ENCODE measurements at places on chromosomes 4 and X. TPM values are rescaled to one million over a fixed set of nuclear protein-coding genes. Genes with fewer than 3 reads are reported as not detected.

The SMIM43 gene
- not detected for total RNA-seq

DNA sequence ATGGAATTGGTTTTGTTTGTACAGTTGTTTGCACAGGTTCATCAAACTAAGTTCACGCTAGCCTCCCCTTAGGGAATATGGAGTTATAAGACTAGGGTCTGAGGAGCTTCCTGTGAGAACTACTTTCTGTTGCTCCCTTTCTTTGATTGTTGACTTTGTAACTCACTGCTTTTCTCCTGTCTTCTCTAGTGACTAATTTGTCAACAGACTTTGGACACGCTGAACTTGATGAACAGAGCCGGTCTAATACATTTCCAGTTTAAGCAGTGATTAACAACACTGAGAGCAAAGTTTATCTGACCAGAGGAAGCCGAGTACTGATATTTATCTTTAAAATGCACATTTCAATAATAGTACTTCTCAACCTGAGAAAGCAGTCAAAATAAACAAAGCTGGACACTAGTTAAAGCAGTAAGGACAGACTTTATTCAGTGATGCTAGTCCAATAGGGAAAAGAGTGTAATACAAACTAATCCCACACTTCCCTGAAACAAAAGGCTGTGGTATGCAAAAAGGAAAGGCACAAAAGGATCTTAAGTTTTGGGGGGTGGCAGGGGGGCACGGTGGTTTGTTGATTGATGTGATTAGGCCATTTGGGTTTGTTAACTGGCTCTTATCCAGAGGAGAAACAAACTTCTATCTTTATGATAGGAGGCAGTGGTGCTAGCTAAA is 2.7 kb upstream of the NUDT9 start:
- no peak overlapping the region for H3K4me3 ChIP-seq
- no peak overlapping the region for H3K27ac ChIP-seq
- no peaks in the 10 kb centered on the region for H3K27me3 ChIP-seq
- peaks cover 14% of the 10 kb centered on the region for H3K4me1 ChIP-seq
- DNase-seq, result no peak

DNA sequence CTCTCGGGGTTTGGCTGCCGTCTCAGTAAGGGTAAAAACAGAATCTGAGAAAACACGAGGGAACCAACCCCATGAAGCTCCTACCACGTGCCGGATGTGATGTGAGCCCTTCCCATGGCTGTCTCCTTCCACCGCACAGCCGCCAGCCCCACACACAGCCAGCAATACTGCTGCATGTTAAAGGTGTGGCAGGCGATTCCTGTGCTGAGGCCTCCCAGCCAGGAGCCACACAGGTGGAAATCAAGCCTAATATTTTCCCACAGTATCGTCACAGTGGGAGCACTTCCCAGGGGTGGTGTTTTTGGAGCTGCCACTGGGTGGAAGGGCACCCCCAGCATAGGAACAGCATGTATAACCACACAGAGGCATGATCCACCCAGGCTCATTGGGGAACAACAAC is 77.5 kb downstream of the SLC2A9 start:
- H3K27me3 ChIP-seq, result peaks cover 20% of the 10 kb centered on the region
- no peaks in the 10 kb centered on the region for H3K4me1 ChIP-seq
- no peak overlapping the region for H3K4me3 ChIP-seq
- DNase-seq, result no peak

GRCh38 chrX:51461053-51462044 is 35.0 kb downstream of the NUDT11 start:
- H3K4me3 ChIP-seq, result no peak overlapping the region
- H3K4me1 ChIP-seq, result no peaks in the 10 kb centered on the region

The FRG2 gene
- total RNA-seq, result not detected

DNA sequence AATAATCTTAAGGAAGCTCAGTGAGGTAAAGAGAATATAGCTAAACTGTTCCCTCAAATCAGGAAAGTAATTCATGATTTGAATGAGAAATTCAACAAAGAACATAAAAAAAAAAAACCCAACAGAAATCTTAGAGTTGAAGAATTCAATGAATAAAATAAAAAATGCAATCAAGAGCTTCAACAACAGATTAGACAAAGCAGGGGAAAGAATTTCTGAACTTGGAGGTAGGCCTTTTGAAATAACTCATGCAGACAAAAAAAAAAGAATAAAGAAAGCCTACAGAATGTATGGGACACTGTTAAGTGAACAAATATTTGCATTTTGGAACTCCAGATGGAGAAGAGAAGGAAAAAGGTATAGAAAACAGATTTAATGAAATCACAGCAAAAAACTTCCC is 77.9 kb downstream of the CBR4 start:
- H3K4me1 ChIP-seq, result peaks cover 2% of the 10 kb centered on the region
- no peak for DNase-seq
- H3K36me3 ChIP-seq, result peaks cover 3% of the 10 kb centered on the region
- no peak overlapping the region for H3K4me3 ChIP-seq
- H3K27me3 ChIP-seq, result no peaks in the 10 kb centered on the region
